CD4-positive, alpha-beta T cell treated with Interleukin-10 for 1 hour (primary cell): ENCODE measurements at places on chromosomes 7 and 10.

GRCh38 chr10:14502431-14502830 is 171.7 kb upstream of the FRMD4A start:
- no peak for DNase-seq

DNA sequence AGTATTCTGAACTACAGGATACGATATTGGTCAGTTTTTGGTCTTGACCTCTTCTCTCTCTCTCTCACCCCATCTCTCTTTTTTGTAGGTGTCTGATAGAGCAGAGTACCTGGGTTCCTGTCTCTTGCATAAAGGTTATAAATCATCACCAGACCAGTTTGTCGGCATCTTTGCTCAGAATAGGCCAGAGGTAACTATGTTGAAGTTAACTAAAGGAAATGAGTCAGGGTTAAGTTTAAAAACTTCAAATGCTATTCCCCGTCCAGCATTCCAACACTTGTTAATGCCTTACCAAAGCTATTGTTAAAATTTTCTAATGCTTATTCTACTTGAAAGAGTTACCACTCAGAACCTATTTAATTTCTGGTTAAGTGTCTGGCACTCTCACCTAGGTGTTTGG is 30.7 kb downstream of the ACSL5 start:
- no peak for DNase-seq

DNA sequence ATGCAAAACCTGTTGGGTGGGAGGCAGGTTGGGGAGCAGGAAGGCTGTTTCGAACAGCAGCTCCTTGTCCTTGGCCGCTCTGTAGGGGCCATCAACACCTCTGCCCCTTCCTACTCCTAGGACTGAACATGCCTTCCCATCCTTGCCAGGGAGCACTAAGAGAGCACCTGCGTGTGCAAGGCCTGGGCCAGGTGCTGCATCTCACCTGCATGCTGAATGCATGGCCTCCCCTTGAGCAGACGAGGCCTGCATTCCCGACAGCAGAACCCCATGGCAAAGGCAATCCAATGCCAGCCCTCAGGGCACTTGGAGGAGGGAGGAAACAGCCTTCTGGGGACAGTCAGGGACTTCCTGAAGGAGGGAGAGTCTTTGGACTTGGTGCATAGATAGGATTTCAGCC is 11.0 kb downstream of the VSIR start:
- no peak for DNase-seq

DNA sequence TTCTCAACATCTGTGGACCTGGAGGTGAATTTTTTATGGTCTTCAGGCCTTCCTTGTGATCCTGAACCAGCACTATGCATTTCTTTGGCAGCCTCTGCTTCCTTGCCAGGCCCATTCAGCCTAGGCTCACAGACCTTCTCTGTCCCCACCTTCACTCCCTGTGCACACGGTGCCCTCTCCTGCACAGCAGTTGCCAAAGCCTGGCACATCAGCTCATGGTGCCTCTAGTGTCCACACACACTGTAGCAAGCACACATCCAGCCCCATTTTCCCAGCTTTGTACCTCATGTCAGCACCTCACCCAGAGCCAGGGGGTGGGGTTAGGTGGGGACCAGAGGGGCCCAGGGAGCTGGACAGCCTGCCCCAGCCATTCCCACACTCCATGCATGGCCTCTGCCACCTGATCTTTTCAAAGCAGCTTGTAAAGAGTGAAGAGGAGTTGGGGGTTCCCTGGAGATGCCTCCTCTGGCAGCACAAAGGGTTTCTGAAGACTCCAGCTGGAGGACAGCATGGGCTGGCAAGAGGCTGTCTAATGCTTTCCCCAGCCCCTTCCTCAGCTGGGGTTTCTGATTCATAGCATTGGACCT is 57.9 kb upstream of the TMEM72 start:
- DNase-seq: no peak

DNA sequence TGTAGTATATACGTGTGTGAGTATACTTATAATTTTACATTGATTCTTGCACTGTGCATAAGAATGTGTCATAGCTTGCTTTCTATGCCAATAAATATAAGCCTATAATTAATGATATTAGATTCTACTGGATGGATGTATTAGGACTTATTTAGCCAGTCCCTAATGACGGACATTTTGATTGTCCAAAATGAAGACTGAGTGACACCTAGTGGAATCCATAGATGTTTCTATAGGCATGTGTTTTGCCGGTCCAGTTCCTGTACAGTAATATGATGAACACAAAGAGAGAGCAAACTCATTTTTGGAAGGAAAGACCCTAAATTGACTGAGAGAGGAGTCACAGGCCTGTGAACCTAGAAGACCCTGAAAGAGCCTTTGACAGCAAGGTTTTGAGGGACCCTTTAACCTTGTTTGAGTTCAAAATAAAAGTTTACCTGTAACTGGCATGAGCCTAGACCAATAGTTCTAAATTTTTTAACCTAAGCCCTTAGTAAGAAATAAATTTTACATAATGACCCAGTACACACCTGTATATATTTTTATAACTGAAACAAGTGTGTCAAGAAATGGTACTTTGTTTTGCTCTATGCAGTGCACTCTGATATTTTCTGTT is 42.4 kb upstream of the AGBL3 start:
- DNase-seq: no peak

DNA sequence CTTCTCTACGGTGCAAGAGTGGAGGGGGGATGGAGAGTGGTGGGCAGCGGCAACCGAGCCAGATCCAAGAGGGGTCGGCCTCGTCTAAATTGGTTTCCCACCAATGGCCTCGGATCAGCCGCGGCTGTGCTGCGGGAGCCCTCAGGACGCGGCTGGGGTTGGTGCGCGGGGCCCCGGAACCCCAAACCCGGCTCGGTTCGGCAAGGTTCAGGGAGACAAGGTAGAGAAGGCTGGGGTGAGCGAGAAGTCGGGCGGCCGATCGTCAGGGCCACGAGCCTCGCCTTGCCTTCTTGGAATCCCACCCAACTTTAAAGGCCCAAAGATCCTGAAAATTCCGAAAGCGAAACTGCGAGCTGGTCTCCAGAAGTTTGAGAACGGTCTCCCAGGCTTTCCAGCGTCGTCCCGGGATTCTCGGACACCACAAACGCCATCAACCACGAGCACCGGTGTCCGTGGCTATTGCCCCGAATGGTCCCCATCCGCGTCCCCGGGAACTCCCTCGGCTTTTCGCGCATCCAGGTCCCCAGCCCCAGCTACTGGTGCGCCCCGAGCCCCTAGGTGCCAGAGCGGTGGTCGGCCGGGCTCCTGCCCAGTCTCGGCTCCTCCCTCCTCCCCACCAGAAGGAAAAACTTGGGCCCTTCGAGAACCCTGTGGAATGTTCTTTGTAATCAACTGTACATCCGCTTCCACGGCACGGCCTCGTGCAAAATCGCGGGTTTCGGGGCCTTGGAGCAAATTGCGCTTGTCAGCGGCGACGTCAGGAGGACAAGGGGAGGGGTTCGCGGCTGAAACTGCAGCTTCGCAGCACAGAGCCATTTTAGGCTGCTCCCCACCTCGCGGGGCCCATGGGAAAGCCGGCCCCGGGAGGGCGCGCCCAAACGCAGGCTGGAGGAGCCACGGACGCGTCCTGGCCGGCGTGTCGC is 3.2 kb downstream of the SFMBT2 start:
- peak; percentile 35 for DNase-seq

- DNase-seq: peak; percentile 31
Observed at GRCh38 chr7:36686499-36686898, 37.8 kb downstream of the AOAH start.

GRCh38 chr10:55629793-55630490 is 731.1 kb downstream of the ZWINT start:
- DNase-seq: no peak

- DNase-seq: no peak
Observed at GRCh38 chr10:122362621-122363020, 11.9 kb upstream of the PLEKHA1 start.

DNA sequence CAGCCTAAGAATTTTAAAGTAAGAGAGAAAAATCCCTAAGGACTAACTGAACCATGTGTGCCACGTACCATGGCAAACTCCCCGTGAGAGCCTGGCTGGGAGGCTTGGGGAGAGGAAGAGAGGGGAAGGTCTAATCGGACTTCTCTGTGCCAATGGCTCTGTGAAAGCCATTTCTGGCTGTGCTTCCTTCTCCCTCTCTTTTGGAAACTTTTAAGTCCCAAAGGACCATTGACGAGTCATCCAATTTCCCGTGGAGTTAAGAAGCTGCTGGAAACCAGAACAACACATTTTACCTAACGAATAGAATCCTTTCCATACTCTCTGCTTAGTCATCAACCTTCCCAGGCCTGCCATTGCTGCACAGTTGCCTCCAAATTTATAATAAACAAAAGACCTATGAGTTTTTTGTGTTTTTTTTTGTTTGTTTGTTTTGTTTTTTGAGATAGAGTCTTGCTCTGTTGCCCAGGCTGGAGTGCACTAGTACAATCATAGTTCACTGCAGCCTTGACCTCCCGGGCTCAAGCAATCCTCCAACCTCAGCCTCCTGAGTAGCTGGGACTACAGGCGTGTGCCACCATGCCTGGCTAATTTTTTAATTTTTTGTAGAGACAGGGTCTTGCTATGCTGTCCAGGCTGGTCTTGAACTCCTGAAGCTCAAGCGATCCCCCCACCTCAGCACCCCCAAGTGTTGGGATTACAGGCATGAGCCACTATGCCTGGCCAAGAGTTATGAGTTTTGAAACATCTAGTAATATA is 13.2 kb downstream of the LAMB1 start:
- DNase-seq: no peak

- DNase-seq: no peak
Observed at GRCh38 chr7:114217026-114217806, 197.4 kb upstream of the FOXP2 start.

DNA sequence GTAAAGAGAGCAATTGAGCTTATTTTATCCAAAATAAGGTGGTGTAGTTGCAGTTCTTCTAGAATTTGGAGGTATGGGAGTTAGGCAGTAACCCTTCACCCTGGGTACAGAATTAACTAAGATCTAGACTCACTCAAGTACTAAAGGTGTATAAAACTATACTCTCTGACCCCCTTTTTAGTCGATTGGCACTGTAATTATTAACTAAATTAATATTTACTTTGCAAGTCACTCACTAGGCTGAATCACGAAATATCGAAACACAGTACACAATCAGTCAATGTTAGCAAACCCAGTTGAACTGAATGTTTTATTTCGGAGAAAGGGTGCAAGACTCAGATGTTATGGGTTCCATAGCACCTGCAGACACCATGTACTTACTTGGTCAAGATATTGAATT is 14.6 kb upstream of the CYP2C19 start:
- no peak for DNase-seq

DNA sequence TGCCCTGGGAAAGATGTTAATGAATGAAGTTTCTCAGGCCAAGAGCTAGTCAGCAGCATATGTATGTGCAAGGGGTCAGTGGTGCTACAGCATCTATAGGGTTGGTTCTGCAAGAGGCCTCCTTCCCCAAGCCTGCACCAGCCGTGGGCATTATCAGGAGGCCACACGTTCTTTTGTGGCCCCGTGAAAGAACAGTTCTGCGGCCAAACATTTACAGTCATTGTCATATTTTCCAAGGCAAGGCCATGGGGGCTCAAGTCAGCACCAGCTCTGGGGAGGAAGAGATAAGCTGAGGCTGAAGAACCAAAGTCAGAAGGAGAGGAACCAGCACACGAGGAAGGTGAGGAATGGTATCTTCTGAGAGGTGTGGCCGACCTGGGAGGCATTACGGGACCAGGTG is 54.4 kb upstream of the TMEM72 start:
- DNase-seq: no peak

- DNase-seq: no peak
Observed at GRCh38 chr7:118129041-118129795, 54.7 kb upstream of the LSM8 start.

- no peak for DNase-seq
Observed at GRCh38 chr7:50210706-50211115, 93.8 kb upstream of the IKZF1 start.

DNA sequence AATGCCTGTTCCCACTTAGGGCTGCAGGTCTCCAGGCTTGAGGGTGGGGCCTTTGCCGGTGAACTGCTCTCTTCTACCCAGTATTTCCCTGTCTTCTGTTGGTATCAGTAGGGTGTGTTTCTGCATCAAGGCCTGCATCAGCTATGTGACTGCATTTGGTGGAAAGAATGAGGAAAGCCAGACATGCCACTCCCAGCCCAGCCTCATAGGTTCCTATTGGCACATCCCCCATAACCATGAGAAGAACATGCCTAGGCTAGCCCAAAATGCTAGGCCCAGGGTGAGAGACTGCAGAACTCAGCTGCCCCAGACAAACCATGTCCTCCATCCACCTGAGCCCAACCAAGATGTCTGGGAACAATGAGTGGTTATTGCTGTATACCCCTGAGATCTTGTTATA is 380.3 kb upstream of the ADARB2 start:
- no peak for DNase-seq
